Jurkat, Clone E6-1 (cell line): ENCODE measurements at places on chromosomes 6 and 20.

GRCh38 chr6:31575335-31575901, at the start of gene TNF:
TSS of gene TNF (plus strand) at chr6:31575565. CDS start at chr6:31575742, 177 bp downstream.
- DNase-seq, result no peak

DNA sequence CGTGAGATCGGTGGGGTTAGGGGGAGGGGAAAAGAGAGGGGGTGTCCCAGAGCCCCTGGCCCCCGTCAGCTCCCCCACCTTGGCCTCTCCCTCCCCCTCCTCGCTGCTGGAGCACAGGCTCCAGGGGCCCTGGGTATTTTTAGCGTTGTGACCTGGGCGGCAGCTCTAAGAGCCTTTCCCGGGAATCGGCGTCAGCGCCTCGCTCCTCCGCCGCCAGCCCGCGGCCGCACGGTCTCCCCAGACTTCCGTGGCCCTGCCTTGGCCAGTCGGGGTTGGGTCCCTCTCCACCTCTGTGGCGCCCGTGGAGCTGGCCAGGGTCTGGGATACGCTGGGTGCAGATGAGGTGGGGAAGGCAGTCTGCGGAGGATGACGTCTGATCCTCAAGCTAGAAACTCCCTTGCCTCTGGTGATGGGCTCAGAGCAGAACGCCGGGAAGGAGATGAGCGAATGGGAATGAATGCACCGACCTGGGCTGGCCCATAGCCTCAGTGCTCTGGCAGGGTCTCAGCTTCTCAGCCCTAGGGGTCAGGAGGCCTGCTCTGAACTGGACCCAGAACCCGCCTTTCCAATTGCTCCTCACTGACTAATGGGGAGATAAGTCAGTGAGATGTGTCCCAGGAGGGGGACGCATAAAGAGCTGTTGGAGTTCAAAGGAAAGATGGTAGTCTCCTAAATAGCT, 883 bp upstream of the DBNDD2 start:
- DNase-seq, result no peak

DNA sequence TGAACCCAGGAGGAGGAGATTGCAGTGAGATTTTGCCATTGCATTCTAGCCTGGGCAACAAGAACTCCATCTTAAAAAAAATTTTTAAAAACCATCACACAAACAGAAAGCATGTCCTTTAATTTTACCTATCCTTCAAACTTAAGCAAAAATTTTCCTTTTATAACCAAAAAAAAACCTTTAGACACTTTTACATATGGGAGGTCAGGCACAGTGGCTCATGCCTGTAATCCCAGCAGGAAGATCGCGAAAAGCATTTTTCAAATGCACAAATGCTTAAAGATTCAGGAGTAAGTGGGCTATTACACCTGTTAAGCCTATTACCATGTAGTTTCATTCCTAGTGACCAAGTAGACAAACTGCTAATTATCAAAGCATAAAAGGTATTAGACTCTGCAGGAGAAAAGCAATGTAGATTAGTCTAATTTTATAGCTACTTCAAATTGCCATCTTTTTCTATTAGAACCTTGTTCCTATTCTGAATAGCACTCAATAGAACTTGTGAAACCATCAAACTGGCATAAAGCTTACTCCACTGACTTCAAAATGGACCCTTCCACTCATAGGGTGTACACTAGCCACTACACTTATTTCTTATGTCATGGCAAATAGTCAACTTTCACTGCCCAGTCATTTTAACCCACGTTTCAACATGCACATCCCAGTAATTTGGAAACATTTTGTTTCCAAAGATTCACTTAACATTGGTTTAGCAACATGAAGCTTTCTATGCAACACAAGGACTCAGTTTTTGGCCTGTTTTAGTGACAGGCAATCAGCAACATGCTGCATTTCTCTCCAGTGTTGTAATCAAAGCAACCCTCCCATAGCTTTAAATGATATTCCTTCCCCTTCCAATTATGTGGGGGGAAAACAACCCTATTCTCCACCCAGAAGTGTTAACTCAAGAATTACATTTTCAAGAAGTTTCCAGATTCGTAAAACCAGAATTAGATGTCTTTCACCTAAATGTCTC, 4.0 kb downstream of the EEF1A1 start:
- no peak for DNase-seq

DNA sequence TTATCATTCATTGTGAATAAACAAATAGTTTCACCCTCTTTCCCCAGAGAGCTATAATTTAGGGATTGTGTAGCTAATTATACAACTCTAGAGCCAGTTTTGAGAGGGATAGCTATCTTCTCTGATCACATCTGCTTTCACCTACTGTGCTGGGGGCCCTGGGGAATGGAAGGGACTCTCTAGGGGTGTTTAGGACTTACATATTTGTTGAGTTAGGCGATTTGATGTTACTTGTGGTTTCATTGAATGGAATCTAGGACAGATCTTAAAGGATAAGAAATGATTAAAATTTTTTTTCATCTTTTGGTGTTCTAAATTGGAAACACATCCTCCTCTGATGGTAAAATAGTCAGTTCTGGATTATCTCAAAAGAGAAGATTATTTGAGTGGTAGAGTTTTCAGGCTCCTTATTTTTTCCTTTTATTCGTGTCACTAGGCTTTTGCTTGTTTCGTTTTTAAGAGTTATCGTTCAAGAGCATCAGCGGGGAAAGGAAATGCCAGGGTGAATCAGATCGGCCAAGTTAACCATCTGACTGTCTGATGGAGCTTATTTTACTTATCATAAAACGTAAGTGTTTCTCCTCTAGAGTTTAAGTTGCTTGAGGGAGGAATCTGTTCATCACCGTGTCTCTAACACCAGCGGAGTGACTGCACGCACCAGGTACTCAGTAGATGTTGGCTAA, 236.7 kb downstream of the FARS2 start:
- DNase-seq, result no peak

GRCh38 chr6:139839506-139840156, 465.2 kb upstream of the CITED2 start:
- no peak for DNase-seq

DNA sequence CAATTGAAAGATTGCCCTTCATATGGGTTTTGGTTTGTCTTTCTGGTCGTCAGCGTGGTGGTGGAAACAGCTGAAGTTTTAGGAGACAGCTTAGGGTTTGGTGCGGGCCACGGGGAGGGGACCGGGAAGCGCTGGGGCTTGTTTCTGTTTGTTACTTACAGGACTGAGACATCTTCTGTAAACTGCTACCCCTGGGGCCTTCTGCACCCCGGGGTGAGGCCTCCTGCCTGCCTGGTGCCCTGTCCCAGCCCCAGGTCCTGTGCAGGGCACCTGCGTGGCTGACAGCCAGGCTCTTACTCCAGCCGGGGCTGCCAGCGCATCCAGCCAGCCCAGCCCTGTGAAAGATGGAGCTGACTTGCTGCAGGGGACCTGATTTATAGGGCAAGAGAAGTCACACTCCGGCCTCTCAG, 22.8 kb downstream of the NPEPL1 start:
- DNase-seq, result no peak

DNA sequence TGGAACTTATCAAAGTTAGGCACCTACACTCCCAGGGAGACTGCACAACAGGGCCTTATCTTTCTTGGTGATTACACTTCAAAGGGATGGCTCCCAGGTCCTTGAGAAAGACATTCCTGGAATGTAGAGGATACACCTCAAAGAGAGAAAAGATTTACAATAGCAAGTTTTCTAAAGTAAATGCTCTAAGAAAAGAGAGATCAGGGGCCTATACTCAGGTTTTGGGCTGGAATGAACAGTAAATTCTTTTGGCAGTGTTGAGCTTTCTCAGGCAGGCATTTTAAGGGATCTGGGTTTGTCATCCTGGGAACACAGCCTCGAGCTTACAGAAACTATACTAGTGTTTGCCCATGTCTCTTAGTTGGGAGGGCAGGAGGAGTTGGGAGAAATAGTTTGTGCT, 31.7 kb upstream of the ME1 start:
- no peak for DNase-seq

DNA sequence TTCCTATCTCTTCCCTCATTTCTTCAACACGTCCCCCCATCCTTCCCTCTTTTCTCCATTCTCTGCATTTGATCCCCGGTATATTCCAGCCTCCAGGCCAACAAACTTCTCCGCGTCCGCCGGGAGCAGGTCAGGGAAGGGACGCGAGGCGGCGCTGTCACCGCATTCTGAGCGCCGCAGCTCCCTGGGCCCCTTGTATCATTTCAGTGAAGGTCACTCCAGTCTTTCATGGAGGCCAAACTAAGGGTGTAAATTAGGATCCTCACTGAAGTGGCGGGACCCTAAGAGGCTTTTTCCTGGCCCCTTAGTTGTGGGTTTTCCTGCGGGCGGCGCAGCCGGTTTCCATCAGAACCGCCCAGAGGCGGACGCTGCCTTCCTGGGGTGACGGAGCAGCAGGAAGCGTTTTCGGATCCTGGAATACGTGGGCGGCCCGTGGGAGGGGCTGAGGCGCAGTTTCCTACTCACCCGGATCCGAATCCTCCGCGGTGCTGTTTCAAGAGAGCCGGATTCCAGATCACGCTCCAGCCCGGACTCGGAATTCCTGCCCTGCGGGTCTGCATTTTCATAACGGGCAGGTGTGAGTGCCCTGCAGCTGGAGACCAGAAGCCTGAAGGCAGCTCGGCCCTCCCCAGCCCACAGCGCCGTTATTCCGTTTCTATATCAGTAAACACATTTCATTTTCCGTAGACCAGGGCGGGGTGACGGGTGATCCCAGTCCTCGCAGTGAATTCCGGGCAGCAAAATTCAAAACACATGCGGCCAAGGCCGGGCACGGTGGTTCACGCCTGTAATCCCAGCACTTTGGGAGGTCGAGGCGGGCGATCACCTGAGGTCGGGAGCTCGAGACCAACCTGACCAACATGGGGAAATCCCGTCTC, 3.6 kb upstream of the MICA start:
- DNase-seq, result no peak

GRCh38 chr6:102038964-102039363, 645.5 kb downstream of the GRIK2 start:
- no peak for DNase-seq

GRCh38 chr6:2258112-2258511, 12.7 kb upstream of the GMDS start:
- no peak for DNase-seq

- peak; percentile 6 for DNase-seq
Observed at GRCh38 chr6:10030942-10031537, 383.8 kb downstream of the TFAP2A start.

DNA sequence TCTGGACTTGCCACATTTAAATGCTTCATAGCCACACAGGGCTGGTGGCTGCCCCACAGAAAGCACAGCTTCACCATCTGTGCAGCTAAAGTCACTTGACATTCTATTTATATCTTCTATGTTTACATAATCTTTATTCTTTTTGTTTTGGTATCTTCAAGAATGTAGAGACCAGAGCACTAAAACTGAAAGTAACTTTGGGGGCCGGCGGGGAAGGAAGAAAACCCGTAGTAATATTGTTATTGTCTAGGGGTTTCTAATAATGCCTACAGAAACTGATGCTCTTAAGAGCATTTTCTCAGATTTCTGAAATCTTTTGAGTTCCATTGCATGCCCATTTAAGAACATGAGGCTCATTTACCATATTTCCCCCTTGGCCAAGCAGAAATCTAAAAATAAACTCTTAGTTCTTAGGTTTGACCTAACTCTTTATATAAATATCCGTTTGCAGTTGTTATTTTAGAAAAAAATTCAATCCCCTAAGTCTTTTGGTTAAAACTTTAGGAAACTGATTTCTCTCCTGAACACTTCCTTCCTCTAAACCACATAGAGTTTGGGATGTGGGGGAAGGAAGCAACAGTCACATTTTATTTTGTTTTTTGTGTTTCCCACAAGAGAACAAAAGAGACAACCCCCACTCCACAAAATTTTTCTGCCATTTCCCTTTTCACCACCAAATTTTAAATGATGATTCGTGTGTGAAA, 207.6 kb downstream of the OGFRL1 start:
- DNase-seq, result no peak

GRCh38 chr20:34511891-34512265, 4.3 kb upstream of the DYNLRB1 start:
- DNase-seq, result no peak

DNA sequence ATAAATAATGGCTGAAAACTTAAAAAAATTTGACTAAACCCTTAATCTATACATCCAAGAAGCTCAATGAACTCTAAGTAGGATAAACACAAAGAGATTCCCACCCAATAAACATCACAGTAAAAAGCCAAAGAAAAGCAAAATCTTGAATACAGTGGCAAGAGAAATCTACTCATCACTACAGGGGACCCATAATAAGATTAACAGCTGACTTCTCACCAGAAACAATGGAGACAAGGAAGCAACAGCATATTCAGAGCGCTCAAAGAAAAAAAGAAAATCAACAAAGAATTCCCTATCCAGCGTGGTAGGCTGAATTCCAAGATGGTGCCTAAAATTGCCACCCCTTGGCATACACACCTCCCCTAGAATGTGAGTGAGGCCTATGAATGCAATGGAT, 18.6 kb downstream of the SNX3 start:
- DNase-seq, result no peak

DNA sequence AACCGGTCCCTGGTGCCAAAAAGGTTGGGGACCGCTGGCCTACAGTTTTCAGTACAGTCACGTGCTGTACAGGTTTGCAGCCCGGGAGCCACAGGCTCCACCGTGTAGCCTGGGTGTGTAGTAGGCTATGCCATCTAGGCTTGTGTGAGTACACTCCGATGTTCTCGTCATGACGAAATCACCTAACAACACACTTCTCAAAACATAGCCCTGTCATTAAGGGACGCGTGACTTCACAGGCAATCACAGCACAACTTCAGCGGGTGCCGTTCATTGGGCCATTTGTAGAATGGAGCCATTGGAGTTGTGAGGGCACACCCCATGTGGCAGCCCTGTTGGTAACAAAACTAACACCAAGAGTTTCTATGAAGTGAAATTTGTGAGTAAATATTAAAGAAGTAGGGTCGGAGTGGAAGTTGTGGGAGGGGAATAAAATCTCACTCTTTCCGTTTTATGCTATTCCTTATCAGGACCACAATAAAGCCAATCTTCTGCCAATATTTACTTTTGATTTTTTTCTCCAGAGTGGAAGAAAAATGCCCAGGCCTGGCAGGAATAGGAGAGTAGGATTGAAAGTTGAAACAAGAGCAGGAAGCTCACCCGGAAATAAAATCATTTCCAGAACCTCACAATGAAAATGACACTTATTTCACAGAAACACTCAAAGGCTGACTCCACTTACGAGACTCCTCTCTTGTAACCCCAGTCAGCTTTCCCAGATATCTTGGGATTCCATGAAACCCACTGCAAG, 63.7 kb upstream of the PTPN1 start:
- DNase-seq, result no peak

DNA sequence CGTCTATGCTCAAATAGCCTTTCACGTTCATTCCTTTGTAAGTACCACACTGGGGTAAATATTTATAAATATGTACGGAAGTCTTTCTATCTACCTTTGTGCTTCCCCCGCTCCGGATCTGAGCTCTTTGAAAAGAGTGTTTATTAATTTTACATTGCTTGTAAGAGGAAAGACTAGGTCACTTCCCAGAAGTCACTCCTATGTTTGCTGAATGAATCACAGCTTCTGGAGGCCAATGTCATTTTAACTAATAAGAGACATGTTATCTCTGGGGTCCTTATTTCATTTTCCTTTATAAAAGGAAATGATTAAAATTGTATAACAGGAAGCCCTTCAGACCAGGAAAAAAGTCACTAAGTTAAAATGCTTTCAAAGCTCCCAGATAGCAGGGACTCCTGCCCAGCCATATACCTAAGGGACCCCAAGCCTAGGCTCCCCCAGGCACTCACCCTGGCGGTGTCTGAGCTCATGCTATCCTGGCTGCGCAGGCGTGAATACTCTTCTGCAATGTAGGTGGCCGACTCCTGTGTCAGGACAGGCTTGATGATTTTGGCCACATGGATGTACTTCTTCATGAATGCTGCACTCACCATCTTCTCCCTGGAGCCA, 12.6 kb downstream of the MCM3 start:
- no peak for DNase-seq
